ENCODE measurements at places on chromosomes 4 and X.

DNA sequence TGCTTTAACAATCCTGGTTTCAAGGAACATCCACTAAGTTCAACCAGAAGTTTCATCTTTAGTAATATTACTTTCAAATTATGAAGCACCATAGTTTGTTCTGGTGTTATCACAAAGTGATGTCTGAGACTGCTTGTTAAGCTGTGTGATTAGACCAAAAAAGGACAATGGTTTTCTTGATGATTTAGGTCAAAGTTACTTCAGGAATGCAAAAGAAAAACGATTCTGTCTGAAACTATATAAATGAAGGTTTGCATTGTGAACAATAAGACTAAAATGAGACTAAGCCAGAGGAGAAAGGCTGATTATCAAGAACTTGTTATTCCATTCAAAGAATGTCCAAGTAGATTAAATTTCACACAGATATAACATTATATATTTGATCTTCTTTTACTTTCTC lies 122.4 kb upstream of the ETNPPL start:
- DNase-seq: no peak

- no peak for DNase-seq
These were observed 112.7 kb downstream of the DHX15 start for GRCh38 chr4:24471486-24472160.

GRCh38 chr4:133146574-133147241 lies 2.4 kb upstream of the PCDH10 start:
- DNase-seq: no peak

DNA sequence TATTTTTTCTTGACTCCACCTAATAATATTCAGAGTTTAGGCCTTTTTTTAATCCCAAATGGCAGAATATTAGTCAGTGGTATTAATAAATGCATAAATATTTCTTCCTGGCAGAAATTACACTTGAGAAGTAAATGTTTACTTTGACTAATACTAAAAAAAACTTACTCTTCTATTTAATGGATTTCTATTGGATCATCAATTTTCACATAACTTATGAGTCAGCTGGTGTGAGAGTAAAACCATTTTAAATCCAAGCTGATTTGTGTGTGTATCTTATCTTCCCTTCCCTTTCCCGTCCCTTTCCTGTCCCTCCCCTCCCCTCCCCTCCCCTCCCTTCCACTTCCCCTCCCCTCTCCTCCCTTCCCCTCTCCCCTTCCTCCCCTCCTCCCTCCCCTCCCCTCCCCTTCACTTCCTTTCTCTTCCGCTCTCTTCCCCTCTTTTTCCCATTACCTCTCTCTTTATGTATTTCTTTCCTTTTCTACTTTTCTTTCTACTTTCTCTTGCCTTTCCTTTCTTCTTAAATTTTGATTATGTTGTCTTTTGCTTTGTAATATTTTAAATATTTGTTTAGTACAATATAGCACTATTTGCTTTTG lies 630.1 kb upstream of the EPHA5 start:
- no peak for DNase-seq

DNA sequence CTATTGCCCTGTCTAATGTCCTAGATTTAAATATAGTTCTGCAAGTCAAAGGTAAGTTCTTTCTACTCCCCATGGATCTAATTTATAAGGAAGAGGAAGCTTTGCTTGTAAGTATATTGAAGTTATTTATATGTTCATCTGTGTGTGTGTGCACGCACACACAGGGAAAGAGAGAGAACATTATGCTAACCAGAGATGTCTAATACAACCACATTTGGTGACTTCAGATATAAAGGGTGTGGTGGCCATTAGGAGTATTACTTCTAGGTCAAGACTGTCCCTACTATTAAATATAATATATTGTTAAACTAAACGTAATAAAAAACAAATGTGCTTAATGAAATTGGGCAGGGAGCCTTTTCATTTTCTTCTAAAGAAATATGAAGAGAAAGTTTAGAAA lies 4.1 kb downstream of the DCK start:
- no peak for DNase-seq

DNA sequence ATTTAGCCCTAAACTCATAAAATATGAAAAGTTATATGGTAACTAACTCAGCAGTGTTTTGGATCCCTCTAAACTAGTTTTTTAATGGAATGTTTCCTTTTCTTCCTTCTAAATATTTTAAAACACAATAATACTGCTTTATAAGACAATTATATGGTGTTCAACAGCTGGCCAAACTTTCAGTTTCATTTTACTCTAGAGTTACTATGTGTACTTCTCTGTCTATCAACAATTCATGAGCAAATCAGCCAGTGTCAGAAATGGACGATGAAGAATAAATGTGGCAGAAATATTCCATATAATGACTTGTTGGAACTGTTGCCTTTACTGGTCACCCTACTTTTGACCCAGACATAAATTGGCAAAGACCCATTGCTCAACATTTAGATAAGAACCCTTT lies 64.8 kb upstream of the CXXC4 start:
- DNase-seq: no peak

DNA sequence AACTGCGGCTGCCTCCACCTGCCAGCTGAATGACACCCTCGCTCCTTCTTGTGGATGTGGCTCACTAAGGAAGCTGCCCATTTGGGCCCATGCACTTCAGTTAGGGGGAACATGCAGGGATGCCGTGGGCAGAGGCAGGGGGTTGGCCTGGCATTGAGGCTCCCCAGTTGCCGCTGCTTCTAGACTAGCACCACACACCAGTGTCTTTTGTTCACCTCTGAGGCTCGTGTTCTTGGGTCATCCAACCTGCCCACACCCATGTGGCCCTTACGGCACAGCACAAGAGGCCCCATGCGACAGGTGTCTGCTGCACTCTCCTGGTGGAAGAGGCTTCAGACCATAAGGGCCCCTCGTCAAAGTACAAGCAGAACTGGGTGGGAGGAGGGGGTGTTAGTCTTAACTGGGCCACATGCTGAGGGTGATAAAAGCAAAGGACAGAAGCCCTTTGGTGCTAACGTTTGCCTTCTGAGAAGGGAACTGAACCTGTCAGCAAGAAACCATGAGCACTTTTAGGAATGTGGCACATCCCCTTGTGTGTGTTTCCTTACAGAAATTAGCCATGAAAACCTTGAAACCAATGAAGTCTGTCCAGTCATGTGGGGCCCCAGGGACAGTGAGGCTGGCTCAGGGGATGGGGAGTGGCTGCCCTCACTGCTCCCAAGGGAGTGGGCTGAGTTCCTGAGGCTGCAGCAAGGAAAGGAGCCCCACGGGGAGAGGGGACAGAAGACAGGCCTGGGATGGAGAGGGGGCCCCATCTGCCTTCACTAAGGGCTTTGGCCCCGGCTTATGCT lies 39.2 kb downstream of the MAP7D3 start:
- DNase-seq: no peak

- DNase-seq: no peak
These were observed 14.0 kb upstream of the ART3 start for GRCh38 chr4:76060506-76060905.

DNA sequence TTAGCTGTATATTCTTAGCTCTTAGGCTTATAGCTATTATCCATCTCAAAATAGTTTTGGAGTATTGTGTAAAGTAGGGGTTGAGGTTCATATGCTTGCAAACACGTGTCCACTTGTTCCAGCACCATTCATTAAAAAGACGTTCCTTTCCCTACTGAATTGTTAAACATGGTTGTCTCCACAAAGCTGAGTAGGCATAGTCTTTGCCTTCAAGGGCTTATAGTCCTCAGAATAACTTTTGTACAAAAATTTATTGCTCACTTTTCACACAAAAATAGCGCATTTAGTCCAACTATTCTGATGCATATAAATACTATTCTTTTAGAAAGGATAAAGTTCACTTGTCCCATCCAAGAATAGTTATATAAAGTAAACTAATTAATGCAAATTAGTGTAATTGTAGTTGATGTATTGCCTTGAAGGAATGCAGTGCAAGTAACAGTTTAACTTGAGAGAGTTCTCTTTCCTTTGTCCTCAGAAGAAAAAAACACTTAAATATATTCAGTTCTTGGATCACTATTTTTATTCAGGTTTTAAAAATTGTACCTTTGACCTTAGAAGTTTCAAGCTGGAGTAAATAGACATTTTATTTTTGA lies 14.1 kb downstream of the LRIT3 start:
- no peak for DNase-seq

GRCh38 chrX:68912113-68912512 lies 83.3 kb downstream of the EFNB1 start:
- no peak for DNase-seq

DNA sequence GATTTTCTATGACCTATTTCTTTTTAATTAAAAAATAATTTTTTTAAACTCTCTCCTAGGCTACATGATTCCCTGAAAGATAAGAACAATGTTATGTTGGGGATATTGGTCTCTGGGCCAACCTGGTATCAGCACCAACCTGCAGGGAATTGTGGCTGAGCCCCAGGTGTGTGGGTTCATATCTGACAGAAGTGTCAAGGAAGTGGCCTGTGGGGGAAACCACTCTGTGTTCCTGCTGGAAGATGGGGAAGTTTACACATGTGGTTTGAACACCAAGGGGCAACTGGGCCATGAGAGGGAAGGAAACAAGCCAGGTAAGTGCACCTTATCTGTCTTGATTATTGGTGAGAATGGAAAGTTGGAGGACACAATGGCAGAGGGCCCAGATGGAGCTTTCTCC lies 13.5 kb downstream of the HERC3 start:
- no peak for DNase-seq

GRCh38 chrX:73916931-73917667 lies 354.1 kb downstream of the CHIC1 start:
- no peak for DNase-seq

DNA sequence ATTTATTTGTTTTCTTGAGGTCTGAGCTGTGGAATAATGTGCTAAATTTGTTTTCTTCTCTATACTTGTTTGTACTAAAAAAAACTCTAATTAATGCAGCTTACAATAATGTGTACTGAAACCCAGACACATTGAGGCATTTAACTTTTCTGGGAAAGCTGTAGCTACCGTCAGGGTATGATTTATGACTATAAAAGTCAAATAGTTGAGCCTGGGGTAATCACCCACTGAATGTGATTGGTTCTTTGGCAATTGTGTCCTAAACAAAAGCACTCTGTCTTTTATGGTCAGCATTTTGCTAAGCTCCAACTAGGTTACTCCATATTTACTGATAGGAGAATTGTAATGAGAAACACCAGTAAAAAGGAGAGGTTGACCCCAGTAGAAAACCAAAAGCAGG lies 65.9 kb upstream of the CBLL2 start:
- no peak for DNase-seq

DNA sequence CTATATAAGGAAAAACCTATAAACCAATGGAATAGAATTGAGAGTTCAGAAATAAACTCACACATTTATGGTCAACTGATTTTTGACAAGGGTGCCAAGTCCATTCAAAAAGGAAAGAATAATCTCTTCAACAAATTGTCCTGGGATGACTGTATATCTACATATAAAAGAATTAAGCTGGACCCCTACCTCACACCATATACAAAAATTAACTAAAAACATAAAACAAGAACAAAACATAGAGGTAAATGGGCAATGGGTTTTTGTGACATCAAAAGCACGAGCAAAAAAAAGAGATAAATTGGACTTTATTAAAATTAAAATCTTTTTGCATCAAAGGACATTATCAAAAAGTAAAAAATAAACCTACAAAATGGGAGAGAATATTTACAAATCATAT lies 15.5 kb upstream of the EXOC1 start:
- no peak for DNase-seq

DNA sequence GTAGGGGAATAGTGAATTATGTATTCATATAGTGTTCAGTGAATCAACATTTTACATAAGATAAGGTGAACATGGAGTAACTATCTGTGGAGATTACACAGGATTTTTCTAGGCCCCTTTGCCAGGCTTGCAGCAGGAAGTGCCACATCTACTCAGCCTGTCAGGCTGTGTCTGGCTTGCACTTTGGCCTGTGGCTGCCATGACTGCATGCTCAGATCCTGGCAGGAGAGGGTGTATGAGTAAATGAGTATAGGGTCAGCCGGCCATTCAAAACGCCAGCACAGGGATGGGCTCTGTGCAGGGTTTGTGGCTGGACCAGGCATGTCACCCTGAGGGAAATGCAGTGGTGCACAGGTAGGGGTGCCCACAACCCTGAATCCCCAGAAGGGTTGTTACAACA lies 51.9 kb downstream of the UBQLN2 start:
- no peak for DNase-seq

DNA sequence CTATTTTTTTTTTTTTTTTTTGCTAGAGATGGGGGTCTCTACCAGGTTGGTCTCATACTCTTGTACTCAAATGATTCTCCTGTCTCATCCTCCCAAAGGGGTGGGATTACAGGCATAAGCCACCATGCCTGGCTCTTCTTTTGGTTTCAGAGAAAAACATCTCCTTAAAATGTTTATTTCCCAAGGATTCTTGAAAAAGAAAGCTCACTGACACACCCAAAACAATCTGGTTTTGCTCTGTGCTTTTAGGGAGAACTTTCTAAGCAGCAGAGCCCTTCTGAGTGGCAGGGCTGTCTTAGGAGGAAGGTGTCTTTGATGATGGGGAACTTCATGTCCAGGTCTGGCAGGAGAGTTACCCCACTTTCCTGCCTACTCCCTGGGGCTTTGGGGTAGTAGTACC lies 1.2 kb downstream of the SOD3 start:
- no peak for DNase-seq

- no peak for DNase-seq
These were observed 1254.4 kb downstream of the PCDH7 start for GRCh38 chr4:31974490-31975002.

DNA sequence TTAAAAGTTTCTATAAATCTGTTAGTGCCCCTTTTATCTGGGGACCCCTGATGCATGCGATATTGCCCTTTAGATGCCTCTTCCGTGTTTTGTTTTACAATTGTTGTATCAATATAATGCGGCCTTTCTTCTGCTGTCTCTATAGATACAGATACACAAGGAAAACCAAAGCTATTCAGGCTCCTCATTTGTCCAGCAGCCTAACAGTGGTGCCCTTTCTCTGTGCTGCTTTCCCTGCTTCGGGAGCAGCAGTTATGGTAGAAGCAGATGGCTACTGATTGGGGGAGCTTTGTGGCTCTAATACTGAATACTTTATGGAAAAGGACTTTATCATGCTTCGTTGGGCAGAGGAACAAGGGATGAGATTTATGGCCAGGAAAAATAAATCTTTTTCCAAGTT lies 10.6 kb upstream of the PRDM8 start:
- no peak for DNase-seq

GRCh38 chr4:3485011-3485791 lies 22.1 kb downstream of the DOK7 start:
- DNase-seq: no peak

DNA sequence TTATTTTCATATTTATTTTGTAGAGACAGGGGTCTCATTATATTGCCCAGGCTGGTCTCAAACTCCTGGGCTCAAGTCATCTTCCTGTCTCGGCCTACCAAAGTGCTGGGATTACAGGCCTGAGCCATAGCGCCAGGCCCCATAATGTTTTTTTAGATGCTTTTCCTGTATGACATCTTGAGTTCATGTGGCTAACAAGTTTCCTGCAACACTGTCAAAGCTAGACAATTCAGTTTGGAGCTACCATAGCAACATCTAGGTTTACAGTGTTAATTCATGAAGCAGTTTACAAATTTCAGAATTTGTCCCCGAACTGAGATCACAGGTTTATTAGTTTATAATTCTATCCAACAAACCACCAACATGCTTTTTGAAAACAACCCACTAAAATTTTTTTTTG lies 6.4 kb upstream of the IL13RA2 start:
- no peak for DNase-seq
